ENCODE measurements at places on chromosomes 5 and 9.
A peak's percentile ranks its signal among the peaks of the same experiment; 100 is the strongest.

DNA sequence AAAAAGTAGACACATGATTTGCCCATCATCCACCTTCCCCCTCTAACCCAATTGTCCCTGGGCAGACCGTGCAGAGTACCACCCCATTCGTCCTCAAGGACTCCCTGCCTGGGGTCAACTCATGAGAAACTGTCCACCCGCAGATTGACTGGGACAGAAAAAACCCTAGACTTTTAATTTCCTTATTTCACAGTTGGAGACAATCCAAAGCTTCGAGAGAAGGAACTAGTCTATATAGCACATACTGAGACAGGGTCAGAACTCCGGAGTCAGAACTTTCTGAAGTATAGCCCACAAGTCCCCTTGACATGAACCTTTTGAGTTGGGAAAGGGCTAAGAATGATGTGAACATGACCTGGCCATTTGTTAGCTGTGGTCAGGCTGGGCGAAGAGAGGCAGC, 7.5 kb upstream of the GPX3 start:
- DNase-seq: no peak

DNA sequence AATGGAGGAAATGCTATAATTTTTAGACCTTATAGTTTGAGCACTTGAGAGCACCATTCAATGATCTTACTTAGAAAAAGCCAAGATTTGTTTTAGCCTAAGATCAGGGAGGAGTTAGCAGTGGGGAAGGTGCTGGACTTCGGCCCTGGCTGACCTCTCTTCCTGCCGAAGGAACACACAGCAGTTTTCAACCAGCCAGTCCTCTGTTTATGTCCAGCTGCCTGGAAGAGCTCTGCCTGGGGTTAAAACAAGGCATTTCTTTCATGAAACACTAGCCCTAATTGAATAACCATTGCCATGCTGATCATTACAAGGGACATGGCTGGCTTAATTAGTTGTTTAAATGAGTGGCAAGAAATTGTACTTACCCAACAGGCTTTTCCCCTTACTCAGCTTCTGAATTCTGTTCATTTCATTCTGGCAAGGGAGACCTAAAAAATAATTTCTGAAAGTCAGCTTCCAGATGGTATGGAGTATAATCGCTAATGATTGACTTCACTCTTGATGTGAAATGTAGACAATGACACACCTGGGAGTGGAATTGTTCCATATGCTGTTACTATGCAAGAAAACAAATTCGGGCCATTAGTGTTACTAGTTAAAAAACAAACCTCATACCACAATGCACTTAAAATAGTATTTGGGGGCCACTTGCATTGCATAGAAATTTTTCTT, 514.2 kb downstream of the SPOCK1 start:
- DNase-seq: no peak

- DNase-seq: no peak
Observed at GRCh38 chr5:118551716-118552115, 436.6 kb downstream of the DTWD2 start.

GRCh38 chr5:131766689-131767088, 30.1 kb downstream of the FNIP1 start:
- DNase-seq: no peak

- DNase-seq: no peak
Observed at GRCh38 chr9:78297672-78297961, 692 bp downstream of the PSAT1 start.

DNA sequence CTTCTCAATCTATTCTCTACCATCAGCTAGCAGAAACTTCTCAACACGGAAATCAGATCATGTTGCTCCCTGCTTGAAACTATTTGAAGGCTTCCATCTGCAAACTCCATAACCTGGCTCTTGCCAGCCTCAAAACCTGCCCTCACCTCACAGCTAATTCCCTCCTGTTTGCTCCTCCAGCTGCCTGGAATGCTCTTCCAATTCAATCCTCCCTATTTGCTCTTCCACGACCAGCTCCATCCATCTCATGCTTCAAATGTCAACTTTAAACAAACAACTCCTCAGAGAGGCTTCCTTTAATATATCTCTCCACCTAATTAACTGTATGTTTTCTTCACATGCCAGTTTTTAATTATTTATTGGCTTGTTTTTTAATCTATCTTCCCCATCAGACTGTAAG, 1.5 kb downstream of the PLAA start:
- DNase-seq: no peak

DNA sequence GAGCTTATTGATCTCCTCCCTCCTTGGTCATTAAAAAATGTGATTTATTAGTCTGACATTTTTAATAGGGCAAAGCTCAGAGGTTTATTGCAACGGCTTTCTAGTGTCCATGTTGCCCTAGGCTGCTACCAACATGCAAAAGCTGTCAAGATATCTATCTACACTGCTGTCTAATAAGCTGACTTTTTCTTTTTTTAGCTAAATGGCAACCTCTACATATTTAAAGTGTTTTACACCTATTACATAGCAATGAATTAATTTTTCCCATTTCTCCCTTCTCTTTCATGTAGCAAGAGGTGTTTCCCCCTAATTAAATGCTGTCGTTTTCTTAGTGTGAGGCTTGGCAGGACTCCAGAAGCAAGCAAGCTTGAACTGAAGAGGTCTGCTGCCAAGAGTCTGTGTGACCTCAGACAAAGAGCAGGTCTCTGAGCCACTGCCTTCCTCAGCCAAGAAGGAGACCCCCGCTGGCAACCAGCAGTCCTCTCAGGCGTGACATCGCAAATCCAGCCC, 79.4 kb downstream of the GAS1 start:
- DNase-seq: no peak

DNA sequence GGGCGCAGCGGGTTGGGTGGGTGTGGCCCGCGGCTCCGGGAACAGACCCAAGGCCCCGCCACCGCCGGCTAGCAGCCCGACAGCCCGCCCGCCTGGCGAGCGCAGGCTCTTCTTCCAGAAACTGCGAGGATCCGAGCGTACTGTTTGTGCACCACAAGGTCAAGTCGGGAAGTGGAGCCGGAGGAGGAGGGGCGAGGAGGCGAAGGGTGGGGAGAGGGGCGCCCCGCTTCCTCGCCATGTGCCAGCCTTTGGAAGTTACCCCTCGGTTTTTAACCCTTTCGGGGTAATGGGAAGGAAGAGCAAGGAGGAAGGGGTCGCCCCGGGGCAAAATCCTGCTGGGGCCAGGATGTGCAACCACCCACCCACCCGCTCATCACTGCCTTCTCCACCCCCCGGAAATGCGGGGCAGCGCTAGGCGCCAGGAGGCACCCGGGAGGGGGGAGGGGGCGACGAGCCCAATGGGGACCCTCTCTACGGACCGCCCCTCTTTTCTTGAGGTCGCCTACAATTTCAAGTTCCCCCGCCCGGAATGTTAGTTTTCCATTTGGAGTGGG, 1.1 kb upstream of the JADE2 start:
- peak; percentile 69 for DNase-seq

- DNase-seq: no peak
Observed at GRCh38 chr9:19020886-19021455, 12.0 kb downstream of the SAXO1 start.

DNA sequence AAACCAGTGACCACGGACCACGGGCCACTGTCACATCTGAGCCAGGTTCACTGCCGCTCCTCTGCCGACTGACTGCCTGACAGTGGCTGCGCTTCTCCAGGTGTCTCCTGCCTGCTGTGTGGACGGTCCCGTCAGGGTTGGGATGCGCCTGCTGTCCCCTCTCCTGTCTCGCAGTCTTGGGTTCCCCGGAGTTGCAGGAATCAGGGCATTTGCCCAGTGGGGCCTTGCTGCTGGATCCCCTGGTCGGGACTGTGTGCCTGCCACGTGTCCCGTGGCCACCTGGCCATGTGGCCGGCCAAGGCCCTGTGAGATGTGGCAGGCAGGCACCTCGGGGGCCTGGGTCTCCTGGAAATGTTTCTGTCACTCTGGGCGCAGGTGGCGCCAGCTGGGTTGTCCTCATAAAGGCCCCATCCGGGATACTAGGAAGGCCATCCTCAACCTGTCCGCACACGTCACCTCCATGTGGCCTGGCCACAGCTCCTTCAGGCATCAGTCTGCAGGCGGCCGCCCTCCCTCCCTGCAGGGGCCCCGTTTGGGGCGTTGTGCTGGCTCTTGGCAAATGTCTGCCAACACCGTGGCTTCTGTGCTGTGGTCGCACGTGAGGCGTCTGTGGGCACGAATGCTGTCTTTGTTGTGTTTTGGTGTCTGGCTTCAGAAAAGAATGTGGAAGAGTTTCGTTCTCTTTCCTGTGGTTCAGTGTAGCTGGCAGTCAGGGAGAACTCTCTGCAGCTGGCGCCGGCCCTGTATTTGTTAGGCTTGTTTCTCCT, 6.4 kb upstream of the TOR4A start:
- DNase-seq: peak; percentile 31

GRCh38 chr5:16104961-16105360, 74.6 kb downstream of the MARCHF11 start:
- DNase-seq: no peak

DNA sequence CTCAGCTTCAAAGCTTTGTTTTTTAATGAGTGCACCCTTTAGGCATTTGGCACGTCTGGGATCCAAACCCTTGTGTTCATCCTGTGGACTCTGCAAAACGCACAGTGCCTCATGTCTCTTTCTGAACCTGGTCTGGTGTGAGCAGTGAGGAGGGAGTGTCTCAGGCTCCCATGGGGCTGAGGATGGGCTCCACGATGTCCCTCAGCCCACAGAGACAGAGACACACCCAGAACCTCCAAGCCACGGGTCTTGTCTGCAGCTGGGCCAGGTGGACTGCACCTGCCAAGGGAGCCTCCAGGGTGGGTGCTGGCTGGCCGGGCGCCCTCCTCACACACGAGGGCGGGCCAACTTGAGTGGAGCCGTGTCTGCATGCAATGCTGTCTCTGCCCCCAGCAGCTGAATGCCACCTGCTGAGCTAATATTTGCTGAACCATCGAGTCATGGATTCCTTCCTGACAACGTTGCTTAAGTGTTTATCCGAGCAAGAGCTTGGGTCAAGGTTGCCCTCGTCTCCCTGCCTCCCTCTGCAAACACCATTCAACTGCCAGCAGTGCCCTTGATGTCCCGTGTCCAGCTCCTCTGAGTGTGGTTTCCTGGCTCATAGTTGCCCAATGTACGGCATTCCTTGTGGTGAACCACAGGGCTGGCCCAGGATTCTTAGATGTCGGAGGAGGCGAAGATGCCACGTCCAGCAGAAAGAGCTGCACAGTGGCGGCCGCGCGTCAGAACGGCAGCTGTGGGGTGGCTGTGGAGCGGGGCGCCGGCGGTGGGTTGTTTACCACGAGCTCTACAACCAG, 31.4 kb upstream of the LPCAT1 start:
- DNase-seq: no peak

DNA sequence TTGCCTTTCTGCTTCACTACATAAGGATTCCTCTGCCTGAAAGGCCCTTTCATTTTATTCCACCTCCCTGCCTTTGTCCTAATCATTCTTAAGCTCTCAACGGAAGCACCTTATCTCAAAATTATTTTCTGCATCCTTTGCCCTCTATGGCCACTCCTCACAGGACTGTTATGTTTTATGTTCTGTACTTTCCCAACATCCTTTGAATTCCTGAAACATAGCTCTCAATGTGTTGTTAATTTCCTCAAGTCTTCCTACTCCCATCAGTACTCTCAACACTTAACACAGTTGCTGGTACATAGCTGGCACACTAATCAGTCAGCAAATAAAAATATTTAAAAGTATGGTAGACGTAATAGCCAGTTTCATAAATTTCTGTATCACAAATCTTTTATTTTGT, 193.0 kb downstream of the RFX3 start:
- no peak for DNase-seq

DNA sequence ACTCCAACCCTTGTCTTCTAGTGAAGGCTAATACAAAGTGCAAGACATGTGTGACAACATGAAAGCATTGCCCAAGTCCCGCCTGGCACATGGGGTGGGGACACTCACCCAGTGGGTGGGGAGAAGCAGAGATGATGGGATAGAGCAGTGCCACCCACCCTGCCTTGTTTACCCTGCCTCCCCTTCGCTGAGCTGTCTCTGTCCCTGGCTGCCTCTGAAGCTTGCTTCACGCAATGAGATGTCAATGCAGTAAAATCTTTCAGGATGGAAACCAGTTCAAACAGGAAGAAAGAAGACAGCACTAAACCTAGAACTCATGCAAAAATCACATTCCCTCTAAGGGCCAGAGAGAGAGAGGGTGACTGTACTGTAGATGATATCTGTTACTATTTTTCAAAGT, 148.0 kb downstream of the INSYN2B start:
- DNase-seq: no peak

DNA sequence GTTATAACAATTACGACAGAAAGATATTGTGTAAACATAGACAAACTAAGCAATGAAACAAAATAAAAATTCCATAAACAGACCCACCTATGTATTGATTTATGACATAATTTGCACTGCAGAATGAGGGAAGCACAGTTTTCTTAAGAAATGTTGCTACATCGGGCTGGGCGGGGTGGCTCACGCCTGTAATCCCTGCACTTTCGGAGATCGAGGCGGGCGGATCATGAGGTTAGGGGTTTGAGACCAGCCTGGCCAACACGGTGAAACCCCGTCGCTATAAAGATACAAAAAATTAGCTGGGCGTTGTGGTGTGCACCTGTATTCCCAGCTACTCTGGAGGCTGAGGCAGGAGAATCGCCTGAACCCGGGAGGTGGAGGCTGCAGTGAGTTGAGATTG, 1344.4 kb upstream of the WWC1 start:
- DNase-seq: no peak

GRCh38 chr5:66894480-66895240, 298.5 kb downstream of the MAST4 start:
- no peak for DNase-seq

DNA sequence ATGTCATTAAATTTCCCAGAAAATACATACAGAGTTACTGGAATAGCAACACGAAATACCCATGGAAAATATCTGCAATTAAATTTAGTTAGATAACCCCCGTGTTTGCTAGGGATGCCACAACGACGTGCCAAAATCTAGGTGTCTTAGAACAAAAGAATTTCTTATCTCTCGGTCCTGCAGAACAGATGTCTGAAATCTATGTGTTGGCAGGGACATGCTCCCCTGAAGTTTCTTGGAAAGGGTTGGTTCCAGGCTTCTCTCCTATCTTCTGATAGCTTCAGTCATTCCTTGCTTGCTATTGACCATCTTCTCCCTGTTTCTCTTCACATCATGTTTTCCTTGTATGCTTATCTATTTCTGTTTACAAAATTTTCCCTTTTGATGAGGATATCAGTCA, 1067.0 kb downstream of the CDH18 start:
- DNase-seq: no peak
